ENCODE measurements at places on chromosomes 6 and 20.

GRCh38 chr6:154653853-154654252, 79.4 kb upstream of the SCAF8 start:
- no peak for DNase-seq

DNA sequence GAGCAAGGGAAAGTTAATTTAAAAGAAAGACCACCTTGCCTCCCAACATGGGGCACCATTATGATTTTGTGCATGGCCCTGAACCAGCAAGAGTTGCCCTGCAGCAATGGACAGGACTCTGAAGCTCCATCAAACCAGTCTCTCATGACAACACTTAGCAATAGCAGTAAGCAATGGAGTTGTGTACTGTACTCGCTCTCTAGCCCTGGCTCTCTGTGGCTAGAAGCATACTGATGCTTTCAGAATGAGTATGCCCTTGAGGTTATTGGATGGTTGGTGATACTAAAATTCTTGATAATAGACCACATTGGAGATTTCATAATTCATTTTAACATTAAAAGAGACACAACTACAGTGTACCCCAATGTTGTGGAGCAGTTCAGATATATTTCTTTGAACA, 23.2 kb upstream of the LMBRD1 start:
- DNase-seq, result no peak

GRCh38 chr20:61482056-61482887, 230.2 kb downstream of the CDH4 start:
- DNase-seq, result no peak

DNA sequence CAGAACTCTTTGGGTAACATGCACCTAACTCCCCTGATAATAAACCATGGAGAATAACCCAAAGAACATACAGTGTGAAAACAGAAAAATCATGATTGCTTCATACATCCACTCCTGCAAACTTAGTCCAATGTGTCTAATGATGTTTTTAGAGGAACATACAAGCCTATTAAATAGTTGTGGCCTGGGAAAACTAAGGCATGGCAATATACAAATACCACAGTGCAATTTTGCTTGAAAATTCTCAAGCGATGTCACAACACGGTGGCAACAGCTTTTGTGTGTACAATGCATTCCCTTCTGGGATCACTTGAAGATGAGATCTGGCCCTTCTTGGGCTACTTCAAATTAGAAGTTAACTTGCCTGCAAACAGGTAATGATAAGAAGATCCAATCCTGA, 16.7 kb downstream of the MAP3K5 start:
- no peak for DNase-seq

DNA sequence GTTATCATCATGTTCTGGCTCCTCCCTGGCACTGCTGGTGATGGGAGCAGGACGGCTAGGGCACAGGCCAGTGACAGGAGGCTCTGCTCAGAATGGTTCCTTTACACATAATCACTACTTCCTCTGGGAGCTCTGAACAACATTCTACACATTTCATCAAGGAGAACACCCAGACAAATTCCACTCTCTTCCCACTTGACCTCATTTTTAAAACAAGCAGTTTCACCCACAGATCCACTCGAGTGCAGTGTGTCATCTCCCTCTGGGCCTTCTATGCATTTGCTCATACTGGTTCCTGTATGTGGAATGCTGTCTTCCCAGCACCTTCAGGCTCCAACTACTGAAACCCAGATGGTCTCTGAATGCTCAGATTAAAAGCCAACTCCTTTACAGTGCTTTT, 84.8 kb downstream of the ELOVL5 start:
- DNase-seq, result no peak

DNA sequence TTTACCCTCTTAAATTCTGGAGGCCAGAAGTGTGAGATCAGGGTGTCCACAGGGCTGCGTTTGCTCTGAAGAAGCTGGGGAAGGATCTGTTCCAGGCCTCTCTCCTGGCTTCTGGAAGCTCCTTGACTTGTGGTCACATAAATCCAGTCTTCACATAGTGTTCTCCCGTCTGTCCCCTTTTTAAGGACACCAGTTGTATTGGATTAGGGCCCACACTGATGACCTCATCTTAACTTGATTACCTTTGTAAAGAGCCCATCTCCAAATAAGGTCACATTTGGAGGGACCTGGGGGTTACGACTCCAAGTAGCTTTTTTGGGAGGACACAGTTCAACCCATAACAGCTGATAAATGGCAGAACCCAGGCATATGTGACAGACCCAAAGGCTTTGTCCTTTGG, 20.0 kb upstream of the WFDC2 start:
- no peak for DNase-seq

DNA sequence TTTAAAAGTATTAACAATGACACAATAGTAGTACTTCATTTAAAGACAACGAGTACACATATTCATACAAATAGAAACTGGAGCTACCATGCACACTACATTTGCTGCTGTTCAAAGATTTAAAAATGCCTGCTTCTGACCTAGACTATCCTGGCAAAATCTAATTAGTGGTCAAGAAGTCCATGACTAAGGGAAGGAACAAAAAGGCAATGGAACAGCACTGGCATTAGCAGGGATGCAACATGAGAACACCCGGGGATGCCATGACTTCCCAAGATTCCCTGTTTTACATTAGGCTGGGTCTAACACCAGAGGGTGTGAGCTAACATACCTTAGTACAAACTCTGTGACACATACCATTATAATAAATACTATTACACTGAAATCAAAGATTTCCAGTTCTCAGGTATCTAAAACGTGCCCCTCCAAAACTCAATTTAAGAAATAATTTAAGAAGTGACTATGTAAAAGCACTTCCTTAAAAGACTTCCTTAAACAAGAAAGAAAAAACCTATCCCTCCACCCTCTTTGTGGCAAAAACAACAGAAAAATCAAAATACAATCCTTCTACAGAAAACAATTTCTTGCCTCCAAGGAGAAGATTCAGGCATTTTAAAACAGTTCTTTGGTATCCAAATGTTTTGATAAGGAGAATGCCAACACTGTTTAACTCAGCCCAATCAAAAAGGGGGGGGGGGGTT, 25.5 kb downstream of the CHD6 start:
- no peak for DNase-seq

GRCh38 chr6:82775361-82775760, 290.3 kb downstream of the UBE3D start:
- no peak for DNase-seq

All from natural killer cell treated with Interleukin-12 subunit alpha and Interleukin-12 subunit beta and Interleukin-15 and Interleukin-18, amount 100 ng/mL, for 72 hours (primary cell).